HTR-8/SVneo (cell line): ENCODE measurements at places on chromosomes 1 and 21.

GRCh38 chr1:110341872-110342331 lies 2.7 kb downstream of the RBM15 start:
- DNase-seq: no peak

DNA sequence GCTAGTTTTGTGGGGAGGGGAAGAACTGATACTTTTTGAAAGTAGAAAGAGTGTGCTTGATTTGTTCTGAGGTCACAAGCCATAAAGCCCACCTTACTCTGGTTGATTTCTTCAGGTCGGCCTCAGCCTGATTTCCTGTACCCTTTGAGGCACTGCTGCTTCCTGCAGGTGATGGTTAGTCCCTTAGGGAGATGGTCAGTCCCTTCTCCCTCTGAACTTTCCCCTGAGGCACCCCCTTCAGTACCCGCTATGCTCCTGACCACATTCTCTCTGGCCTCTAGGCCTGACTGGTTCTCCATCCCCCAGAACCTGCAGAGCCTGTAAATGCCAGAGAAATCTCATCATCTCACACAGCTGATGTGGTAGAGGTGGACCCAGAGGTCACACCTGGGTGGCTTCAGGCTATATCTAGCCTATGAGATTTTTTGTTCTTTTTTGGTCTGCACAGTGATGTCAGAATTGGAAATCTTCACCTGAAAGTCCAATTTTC lies 15.0 kb upstream of the ID3 start:
- no peak for DNase-seq

DNA sequence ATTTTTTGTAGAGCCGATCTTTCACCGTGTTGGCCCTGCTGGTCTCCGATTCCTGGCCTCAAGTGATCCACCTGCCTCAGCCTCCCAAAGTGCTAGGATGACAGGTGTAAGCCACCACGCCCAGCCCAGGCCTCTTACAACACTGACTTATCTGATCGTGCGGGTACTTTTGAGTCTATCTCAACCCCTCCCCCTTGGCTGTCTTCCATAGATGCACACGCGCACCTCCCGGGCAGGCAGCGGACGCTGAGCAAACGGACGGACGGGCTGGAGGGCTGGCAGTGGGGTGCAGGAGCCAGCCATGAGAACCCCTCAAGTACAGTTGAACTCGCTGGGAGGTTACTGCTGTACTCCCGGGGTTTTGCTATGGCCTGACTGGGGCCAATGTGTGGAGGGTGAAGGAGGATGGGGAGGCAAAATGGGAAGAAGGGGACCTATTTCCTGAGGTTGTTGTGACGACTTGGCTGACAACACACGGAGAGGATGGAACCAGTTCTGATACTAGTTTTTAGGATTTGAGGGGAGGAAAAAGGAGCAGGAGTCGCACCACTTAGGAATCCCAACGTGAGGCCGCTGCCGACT lies 959 bp downstream of the CD58 start:
- DNase-seq: no peak

- DNase-seq: no peak
These were observed 992 bp upstream of the C1QA start for GRCh38 chr1:22635436-22635835.

- no peak for DNase-seq
These were observed 382.3 kb downstream of the SIPA1L2 start for GRCh38 chr1:232247669-232248068.

DNA sequence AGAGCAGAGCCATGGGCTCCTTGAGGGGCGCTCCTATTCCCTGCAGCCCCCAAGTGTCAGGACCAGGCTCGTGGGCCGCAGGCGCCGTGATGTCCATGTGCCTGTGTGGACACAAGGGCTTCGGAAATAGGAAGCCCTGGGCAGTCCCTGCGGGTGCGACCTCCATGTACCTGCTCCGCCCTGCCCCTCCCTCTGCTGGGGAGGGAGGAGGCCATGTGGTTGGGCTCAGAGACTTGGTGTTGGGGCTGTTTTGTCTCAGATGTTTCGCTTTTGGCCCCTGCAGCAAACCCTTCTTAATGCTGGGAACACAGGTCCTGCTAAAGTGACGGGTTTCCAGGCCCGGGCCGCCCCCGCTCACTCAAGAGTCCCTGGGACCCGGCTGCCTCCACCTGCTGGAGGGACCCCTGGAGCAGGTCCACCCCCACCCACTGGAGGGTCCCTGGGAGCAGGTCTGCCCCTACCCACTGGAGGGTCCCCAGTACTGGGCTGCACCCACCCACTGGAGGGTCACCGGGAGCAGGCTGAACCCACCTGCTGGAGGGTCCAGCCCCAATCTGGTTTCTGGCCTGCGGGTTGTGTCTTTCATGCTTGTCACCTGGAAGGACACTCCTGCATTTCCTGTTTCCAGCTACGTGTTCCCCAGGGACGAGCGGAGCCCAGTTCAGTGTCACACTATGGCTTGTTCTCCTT lies 156.5 kb downstream of the PEX14 start:
- no peak for DNase-seq

GRCh38 chr1:114090738-114091505 lies 62.7 kb downstream of the SYT6 start:
- DNase-seq: no peak

GRCh38 chr21:45378258-45378966 lies 26.6 kb upstream of the COL18A1 start:
- DNase-seq: no peak

DNA sequence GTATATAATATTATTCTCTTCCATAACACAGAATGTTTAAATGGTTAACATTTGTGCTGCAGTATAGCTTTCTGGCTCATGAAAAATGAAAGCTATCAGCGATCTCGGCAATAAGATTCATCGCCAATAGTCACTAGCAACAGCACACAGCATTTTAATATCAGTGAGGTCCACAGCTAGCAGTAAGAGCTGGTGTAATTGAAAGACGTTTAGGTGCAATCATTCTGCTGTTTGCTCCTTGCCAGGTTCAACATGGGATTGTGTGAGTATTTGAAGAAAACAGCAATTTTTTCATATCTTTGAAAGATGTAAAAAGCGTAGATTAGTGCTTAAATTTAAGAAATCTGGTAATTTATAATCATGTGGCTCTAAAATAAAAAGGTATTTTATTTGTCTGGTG lies 20.1 kb downstream of the PRKACB start:
- DNase-seq: no peak

DNA sequence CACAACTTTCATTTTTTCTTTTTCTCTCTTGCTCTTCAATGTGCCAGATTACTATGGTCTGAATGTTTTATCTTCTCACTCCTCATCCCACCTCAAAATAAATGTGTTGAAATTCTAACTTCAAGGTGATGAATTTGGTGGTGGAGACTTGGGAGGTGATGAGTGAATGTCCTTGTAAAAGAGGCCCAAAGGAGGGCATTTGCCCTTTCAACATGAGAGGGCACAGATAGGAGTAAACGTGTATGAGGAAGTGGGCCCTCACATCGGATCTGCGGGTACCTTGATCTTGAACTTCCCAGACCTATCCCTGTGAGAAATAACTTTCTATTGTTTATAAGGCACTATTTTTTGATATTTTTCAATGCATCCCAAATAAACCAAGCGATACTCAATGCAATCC lies 412.3 kb upstream of the ADGRL2 start:
- no peak for DNase-seq
